Occipital lobe (tissue), 3 donors: ENCODE measurements at places on chromosomes 11 and 22. TPM values are rescaled to one million over a fixed set of nuclear protein-coding genes. Genes with fewer than 3 reads are reported as not detected.

The OR5P2 gene
- total RNA-seq, result not detected

The TNKS1BP1 gene
- total RNA-seq, result 19.3 TPM

The ASRGL1 gene
- total RNA-seq, result 23.6 TPM

The OR4D5 gene
- not detected for total RNA-seq

The MARK2 gene
- 10.8 TPM for total RNA-seq

The OR51B5 gene
- total RNA-seq, result 0.47 TPM

The KRTAP5-7 gene
- total RNA-seq, result not detected

The CDPF1 gene
- total RNA-seq, result 15.3 TPM

The GALNT18 gene
- total RNA-seq, result 22.8 TPM

The SMC1B gene
- under 0.01 TPM for total RNA-seq

The LIF gene
- total RNA-seq, result not detected

The RASSF10 gene
- total RNA-seq, result 3.4 TPM

The TRIM49 gene
- total RNA-seq, result not detected

The C11orf21 gene
- total RNA-seq, result 0.16 TPM

The B3GAT1 gene
- 34.6 TPM for total RNA-seq

The P4HA3 gene
- not detected for total RNA-seq

- no peak for DNase-seq
These were observed 6.7 kb upstream of the AHNAK start for GRCh38 chr11:62553080-62553838.

DNA sequence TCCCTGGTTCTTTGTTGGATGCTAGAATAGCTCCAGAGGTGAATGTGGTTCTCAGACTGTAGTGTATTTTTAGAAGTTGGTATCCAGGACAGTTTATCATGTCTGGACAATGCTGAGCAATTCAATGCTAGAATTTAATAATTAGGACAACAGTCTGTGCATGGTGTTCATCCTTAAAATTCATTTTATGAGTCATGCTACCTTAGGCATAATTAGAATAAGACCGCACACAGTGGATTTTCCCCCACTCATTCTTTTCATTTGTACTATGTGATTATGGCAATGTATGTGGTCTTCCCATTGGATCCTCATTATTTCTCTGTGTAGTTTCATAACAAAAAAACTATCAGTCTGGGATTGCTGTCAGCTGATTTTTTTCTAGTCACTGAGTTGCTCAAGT is 196.7 kb downstream of the ARHGAP42 start:
- DNase-seq, result no peak

GRCh38 chr11:17551347-17552040 is 4.4 kb downstream of the OTOG start:
- DNase-seq, result no peak

DNA sequence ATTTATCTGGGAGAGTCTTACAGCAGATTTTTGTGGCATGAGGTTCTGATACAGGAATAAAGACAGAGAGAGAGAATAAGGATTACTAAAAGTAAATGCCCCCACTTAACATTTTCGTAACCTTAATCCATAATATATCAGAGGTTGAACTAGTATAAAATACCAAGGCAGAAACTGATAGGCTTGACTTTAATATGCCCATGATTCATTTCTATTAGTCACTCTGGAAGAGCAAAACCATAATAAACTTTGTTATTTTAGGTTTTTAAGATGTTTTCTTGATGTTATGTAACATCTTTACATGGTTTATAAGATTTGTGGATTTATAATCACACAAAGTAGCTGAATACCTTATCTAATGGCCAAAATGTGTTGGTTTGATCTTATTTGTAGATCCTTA is 19.1 kb downstream of the GUCY1A2 start:
- DNase-seq, result no peak

DNA sequence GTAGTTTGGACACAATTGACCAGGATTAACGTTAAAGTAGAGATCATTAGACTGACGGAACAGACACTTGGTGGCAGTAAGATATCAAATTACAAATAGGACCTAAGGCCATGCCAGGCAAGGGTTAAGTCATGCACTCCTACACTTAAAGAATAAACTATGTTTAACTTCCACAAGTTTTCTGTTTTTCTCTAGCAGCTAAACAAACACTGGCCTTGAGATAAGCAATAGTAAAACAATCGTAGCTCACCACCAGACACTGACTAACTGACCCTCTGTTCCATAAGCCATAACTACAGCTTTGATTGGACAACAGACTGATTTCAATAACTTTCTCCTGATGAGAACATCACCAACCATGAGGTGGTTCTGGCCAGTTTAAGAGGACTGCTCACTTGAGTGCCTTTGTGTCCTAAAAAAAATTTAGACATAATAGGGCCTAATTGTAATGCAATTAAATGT is 2.0 kb upstream of the CEP126 start:
- DNase-seq, result no peak

DNA sequence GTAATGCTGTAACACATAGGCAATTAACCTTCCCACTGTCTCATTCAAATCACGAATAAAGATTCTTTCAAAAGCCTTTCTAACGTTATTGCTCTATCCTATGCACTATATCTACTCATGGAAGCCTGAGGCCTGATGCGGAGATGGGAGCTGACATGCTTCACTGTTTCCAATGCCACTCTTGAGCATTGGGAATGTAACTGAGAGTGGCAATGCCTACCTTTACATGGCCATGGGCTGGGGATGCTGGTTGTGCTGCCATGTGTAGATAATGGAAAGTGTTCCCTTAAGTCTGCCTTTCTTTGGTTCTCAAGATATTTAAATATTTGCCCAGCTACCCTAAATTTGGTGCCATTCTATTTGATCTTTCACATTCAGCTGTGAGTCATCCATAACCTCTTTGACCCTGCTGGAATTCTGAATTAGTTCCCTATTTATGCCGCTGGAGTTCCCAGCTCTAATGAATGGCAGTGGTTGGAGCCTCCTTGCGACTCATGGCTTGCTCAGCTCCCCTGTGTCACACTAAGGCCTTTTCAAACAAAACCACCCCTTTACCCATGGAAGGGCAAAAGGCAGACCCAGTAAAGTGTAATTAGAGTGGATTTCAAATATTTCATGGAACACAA is 21.4 kb upstream of the DKK3 start:
- no peak for DNase-seq

DNA sequence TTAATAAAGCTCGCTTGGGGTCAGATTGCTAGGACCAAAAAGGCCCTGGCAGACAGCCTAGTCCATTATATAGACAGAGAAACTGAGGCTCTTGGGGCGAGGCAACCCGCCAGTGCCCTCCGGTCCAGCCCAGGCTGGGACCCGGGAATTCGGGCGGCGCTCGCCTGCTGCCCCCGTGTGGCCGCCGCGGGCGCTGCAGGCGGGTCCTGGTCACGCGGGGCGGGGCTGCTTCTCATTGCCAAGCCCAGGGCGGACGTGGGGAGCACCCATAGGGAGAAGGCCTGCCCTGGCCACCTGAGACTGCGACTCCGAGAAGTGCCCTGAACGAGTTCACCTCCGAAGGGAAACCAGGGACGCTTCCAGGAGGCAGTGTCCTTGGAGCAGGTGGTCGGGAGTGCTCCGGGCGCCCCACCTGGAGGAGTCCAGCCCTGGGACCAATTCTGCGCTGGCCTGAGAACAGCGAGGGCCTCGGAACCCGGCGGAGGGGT is 36.0 kb upstream of the CSNK1E start:
- DNase-seq, result peak; percentile 20

GRCh38 chr11:19879307-19880087 is 166.9 kb downstream of the NAV2 start:
- DNase-seq, result no peak

DNA sequence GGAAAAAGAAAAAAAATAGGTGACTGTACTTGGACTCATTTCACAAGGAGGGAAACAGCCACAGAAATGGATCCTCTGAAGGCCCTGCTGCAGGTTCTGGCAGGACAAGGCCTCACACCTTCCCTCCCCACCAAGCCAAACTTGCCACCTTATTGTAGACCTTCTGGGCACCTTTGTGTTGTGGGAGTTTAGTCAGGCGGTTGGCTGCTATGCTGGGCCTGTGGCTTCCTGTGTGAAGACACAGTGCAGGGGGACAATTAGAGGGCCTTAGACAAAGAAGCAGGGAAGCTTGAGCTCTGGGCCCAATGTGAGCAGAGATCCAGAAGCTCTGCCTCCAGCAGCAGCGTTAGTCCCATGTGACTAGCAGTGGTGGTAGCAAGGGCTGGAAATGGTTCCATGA is 4.2 kb downstream of the RAB1B start:
- DNase-seq, result no peak

DNA sequence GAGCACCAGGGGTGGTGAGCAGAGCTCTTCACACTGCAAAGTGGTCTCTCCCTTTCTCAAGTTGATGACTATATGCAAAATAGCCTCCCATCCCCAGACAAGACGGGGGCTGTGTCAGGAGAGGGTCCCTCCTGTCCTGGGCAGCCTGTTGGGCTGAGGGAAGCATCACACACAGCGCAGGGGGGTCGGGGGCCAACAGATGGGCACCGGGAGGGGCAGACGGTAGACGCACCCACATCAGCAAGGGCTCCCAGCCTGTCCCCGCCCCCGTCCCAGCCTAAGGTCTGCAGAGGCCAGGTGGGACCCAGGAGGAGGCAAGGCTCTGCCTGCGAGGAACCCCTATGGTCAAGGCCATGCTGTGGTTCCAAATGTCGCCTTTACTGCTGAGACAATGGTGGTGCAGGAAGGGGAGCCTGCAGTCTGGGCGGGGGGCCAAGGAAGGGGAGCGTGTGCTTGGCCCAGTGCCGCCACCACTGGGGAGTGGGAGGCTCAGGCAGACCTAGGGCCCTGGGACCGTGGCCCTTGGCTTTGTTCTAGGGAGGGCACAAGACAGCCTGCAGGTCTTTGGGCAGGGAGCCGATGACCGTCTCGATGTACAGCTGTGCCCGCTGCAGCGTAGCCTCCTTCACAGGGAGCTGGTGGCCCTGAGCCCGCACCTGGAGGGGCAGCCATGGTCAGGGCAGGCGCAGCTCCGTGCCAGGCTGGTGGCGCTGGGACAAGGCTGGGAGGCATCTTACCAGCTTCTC is 4.3 kb upstream of the PLXNB2 start:
- DNase-seq, result no peak

DNA sequence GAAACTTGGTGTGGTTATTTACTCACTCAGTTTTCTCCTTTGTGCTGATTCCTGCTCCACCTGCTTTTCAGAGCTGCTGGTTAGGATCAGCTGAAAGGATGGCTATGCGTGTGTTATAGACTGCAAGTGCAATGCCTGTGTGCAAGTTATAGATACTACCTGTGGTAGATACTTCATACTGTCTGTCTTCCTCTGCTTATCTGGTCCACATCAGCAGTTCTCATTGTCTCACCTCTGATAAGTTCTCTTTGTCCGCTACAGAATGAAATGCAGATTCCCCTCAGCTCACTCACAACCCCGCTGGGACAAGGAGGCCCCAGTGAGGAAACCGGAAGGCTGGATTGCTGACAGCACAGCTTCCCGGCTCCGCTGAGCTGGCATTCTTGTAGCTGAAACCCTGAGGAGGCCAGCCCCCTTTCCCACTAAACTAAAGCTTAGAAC is 37.5 kb upstream of the LYVE1 start:
- no peak for DNase-seq

GRCh38 chr11:112650527-112650926 is 310.7 kb upstream of the NCAM1 start:
- no peak for DNase-seq

DNA sequence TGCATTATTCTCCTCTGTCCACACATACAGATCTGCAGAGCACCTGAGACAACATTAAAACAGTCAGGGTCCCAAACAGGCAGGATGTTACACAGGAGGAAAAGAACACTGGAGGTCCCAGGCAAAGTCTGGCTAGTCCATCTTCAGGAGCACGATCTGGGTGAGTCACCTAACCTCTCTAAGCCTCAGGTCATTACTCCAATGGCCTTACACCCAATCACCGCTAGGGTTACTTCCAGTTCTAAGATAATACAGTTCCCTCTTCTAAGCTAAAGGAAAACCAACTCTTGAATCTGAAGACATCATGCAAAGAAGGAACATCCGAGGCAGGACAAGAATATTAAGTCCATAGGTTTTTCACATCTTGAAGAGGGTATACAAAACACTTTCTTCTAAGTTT is 24.5 kb downstream of the ASCC2 start:
- no peak for DNase-seq

GRCh38 chr22:31400023-31400397 is 606 bp downstream of the DRG1 start:
- no peak for DNase-seq

- DNase-seq, result no peak
These were observed 384.7 kb downstream of the OPCML start for GRCh38 chr11:133147625-133148024.

DNA sequence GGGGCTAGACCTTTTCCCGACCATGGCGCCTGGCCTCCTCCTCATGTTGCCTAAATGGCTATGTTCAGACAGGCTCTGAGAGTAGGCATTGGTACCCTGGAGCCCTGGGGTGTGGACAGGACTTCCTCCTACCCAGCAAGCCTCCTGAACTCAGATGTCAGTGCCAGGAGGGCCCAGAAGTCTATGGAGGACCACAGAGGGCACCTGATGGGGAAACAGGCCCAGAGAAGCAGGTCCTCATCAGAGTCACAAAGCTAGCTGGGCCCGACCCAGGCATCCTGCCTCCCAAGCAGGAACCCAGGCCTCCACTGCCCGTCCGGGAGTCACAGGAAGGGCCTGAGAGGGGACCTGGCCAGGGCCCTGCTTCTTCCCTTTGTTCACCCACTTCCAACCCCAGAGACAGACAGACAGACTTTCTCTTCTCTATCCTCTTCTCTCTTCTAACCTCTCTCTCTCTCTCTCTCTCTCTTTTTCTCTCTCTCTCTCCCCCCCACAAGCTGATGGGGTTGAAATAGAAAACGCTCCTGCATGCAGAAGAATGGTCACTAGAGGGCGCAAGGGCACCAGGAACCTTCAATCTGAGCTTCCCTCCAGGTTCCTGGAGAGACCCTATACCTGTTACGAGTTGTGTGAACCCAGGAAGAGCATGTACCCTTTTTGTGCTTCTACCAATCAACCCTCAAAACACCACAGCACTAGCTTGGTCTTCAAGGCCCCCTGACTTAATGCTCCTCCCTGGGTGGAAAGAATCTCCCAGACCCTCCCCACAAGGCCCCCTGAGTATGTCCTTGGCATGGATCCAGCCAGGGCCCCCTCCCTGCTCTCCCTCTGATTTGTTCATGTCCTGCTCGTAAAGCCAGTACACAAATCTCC is 27.1 kb downstream of the ARAP1 start:
- peak; percentile 64 for DNase-seq

DNA sequence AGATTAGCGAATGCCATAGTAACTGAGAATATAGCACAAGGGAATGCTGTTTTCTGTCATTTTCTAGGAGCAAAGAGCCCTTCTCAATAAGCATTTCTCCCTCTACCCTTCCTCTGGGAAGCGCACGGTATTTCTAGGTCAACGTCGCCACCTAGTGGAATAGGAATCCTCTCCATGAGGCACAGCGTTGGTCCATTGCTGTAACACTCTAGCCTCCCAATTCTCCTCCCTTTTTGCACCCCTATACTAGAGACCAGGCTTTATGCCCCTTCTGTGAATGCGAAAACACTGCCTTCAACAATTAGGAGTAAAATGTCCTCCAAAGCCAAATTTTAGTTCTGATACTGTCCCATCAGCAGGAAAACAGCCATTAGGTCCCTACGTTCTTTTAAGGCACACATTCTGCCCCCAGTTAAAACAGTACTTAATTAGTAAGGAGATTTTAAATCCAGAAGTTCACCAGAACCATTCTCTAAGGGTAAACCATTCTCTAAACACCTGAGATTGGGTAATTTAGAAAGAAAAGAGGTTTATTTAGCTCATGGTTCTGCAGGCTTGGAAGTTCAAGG is 12.8 kb upstream of the HYLS1 start:
- peak; percentile 26 for DNase-seq

GRCh38 chr11:123519055-123519796 is 89.2 kb downstream of the GRAMD1B start:
- peak; percentile 52 for DNase-seq
